ENCODE measurements at places on chromosomes 13 and 19.

- DNase-seq = no peak
Observed at GRCh38 chr13:43489233-43489632, 297.5 kb downstream of the ENOX1 start.

GRCh38 chr13:66266761-66267160, 963.4 kb downstream of the PCDH9 start:
- DNase-seq = no peak

- no peak for DNase-seq
Observed at GRCh38 chr19:47581605-47582319, 8.8 kb upstream of the ZNF541 start.

DNA sequence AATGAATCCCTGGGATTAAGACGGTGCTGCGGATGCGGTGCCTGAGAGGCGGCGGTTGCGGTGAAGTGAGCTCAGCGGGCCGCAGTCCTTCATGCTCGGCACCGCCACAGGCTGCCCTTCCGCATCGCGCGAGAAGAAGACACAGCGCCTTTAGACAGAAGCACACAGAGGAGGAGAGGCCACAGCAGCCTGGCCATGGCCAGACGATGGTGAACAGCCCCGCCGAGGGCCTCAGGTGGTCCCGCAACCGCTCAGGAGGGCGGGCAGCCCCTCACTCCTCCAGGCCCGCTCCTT, 459.2 kb downstream of the MYO16 start:
- no peak for DNase-seq

DNA sequence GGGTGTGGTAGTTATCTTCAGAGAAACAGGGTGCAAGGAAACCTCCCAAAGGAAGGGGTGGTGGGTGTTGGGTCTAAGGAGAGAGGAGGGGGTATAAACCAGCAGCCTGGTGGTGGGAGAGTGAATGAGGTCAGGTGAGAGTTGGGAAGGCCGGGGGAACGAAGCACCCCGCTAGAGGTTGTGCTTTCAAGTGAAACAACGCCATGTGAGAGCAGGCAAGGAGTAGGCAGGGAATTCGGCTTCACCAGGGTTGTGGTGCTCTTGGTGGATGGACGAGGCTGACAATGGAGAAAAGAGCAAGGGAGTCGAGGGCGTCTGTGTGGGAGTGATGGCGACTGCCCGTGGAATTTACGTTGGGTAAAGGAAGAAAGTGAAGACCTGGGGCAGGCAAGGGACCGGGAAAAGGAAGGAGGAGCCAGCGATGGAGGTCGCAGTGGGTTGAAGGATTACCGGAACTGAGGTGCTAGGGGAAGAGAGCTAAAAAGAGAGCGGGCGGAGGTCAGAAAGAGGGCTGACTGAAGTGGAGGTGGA, 2.1 kb upstream of the MLNR start:
- no peak for DNase-seq

GRCh38 chr13:76116751-76117360, 480.7 kb downstream of the LMO7 start:
- no peak for DNase-seq

- no peak for DNase-seq
Observed at GRCh38 chr13:51134763-51135365, 23.8 kb upstream of the C13orf42 start.

DNA sequence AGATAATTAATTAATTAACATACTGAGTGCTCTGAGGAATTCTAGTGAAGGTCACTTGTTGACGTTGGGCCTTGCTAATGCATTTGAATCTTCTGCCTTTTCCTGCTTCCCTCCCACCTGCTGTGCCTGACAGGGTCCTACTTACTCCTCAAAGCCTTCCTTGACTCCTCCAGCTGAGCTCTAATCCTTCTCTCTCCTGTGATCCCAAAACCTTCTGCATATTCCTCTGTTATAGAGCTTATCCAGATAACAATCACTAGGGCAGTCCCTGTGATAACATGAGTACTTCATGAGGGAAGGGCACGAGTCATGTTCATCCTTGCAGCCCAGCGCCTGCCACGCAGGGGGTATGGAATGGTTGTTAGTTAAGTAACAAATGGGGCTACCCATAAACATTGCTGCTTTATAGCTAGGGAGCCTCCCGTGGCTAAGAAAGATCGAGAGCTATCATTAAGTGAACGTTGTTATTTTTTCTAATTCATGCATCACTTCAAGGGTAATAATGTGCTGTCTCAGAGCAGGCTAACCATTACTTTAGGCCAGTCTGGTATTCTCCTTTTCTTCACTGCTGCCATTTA, 19.1 kb upstream of the SPATA13 start:
- no peak for DNase-seq

GRCh38 chr13:112143753-112144615, 77.0 kb downstream of the SOX1 start:
- no peak for DNase-seq

- DNase-seq = no peak
Observed at GRCh38 chr19:14603990-14604387, 21.1 kb downstream of the CLEC17A start.

GRCh38 chr19:13033819-13034611, 38.7 kb downstream of the NFIX start:
- DNase-seq = peak; percentile 77

DNA sequence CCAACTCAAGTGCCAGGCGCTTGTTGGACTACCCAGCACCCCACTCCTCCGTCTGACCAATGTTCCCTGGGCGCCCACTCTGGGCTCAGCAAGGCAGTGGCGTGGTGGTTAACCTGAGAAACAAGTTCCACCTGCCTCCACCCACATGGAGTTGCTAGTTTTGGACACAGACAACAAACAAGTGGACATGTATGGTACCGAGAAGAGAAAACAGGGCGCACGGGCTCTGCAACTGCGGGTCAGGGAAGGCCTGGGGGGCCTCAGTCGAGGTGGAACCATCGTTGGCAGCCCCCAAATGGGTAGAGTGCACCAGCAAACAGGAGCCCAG, 2.5 kb downstream of the MIER2 start:
- DNase-seq = no peak

DNA sequence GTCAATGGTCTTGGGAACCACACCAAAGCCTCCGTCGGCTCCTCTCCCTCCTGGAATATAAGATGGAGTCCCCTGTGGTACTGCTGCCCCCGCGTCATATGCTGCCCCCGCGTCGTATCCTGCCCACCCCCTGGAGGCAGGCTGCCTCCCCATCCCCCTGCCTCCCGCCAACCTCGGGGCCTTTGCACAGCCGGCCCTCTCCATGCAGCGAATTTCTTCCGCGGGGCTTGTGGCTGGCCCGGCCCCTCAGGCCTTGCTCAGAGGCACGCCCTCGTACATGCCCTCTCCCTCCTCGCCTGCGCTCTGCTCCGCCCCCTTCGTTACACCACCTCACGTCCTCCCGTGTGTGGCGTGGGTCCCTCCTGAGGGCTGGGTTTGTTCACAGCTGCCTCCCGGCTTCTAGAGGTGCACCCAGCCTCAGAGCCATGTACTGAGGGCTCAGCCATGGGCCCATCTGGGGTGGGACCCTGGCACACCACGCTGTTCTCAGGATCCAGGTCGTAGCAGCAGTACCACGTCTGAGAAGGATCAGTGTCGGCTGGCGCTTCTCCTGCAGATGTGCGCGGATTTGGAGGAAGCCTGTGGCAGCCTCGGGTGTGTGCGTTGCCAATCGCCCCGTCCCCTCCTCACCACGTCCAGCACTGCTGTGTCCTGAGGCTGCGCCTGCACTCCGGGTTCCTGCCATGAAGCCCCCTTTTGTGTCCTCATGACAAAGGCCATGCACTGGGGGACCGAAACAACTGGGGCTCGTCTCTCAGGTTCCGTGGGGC, 47.7 kb downstream of the MCF2L start:
- DNase-seq = no peak

DNA sequence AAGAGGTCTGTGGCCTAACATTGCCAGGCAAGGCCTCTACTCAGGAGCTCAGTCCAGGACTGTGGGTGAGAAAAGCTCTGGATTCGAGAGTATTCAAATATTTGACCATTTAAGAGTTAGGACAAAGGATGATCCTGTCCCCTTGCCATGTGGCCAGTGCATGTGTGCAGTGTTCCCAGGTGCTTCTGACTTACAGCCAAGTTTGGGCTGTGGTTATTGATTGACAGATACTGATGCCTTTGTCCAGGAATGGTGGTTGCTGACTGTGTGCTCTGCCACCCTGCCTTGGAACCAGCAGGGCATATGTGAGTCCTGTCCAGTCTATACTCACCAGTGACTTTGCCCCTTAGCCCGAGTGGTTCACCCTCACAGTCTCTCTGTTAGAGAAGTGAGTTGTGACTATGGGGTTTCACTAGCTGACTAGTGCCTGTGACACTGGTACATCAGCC, 51.9 kb downstream of the GARRE1 start:
- no peak for DNase-seq

GRCh38 chr19:3350014-3350663, 16.2 kb upstream of the NFIC start:
- DNase-seq = no peak

DNA sequence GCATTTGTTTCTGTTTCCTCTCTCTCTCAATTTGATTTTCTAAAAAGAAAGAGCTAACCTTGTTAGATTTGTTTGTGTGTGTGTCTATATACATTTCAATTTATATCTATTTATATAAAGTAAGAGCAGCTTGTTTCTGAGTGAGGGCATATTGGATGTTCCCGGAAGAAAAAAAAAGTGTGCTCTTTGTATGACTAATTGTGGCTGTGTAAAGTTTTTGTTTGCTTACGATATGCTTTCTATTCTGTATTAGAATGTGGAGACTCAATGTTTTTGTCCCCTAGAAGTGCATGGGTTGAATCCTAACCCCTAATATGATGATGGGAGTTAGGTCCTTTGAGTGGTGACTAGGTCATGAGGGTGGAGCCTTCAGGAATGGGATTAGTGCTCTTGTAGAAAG, 66.6 kb upstream of the C1QTNF9B start:
- no peak for DNase-seq

- no peak for DNase-seq
Observed at GRCh38 chr19:4016486-4016885, 8.9 kb downstream of the PIAS4 start.

GRCh38 chr13:43676320-43676719, 110.5 kb downstream of the ENOX1 start:
- no peak for DNase-seq

DNA sequence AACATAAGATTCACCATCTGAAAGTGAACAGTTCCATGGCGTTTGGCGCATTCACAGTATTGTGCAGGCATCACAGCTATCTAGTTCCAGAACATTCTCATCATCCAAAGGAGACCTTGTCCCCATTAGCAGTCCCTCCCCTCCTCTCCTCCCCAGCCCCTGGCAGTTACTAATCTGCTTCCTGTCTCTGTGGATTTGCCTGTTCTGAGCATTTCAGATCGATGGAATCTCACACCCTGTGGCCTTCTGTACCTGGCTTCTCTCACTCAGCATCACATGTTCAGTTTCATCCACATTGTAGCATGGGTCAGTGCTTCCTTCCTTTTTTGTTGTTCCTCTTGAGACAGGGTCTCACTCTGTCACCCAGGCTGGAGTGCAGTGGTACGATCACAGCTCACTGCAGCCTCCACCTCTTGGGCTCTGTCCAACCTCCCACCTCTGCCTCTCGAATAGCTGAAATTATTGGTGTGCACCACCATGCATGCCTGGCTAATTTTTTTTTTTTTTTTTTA, 34.6 kb downstream of the CRTC1 start:
- no peak for DNase-seq

DNA sequence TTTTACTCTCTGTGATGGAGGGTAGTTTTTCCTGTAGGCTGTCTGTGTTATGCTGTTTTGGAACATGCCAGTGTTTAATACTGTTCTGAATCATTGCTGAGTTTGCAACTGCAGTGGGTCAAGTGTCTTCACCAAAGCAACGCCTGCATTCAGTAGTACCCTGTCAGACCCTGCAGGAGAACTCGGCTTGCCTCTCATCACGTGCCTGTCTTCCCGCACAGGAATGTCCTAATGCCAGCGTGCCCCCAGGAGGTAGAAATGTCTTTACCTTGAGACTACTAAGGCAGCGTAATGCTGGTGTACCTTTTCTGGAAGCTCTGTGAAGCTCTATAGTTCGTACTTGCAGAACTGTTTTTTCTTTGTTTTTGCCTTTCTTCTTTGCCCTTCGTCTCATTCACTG, 42.3 kb downstream of the POLR1D start:
- no peak for DNase-seq

GRCh38 chr13:26425443-26426358, 131.8 kb upstream of the WASF3 start:
- DNase-seq = no peak

GRCh38 chr19:29517412-29517811, 8.4 kb upstream of the VSTM2B start:
- no peak for DNase-seq

DNA sequence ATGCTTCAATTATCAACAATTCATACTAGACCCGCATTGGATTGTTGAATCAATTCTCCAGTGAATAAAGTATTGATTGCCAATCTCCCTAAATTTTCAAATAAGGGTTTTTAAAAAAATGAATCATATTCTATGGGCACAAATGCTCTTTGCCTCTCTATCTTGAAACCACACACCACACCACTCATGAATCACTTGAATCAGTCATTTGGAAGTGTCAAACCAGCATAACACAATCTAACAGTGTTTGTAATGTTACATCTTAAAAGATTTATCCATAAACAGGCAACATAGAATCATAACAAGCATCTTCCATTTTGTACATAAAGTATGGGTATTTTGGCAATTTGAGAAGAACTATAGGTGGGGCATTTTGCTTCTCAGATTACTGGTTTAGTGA, 219.5 kb upstream of the MIR17HG start:
- no peak for DNase-seq

- DNase-seq = no peak
Observed at GRCh38 chr19:54196536-54196935, 4.1 kb upstream of the RPS9 start.

DNA sequence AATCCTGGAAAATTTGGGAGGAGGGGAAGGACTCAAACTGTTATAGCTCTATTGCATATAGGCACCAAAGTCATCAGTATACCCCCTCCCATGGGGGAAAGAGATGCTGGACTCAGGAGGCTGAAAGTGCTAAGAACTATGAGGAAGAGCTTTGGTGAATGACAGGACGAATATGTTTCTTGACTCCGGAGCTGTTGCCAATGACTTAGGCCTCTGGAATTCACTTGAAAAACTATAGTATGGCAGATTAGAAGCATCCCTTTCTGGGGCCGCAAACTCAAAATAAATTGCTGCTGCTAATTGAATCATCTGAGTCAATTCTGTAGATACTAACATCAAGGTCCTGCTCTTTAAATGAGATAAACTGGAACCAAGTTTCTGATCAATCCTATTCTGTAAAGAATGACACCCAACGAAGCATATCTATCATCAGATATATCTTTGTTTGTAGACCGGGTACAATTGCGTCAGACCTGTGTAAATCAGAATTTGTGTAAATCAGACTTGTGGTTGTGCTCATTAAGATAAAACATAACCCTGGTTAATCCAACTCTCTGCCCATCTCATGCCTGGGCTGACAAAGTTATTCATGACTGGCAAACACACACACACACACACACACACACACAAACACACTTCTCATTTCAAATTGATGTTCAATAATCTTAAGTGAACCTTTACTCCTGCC, 1793.8 kb upstream of the PCDH20 start:
- DNase-seq = no peak
